ENCODE measurements at places on chromosomes 4 and X.

GRCh38 chr4:77332696-77333270 lies 175.8 kb downstream of the CCNG2 start:
- DNase-seq: no peak

- no peak for DNase-seq
These were observed 128.5 kb downstream of the REPS2 start for GRCh38 chrX:17075004-17075403.

GRCh38 chr4:182189103-182189878 lies 53.9 kb upstream of the TENM3 start:
- DNase-seq: peak; percentile 97

GRCh38 chr4:138021139-138021830 lies 220.9 kb downstream of the SLC7A11 start:
- DNase-seq: peak; percentile 64

- no peak for DNase-seq
These were observed 249.3 kb upstream of the GATB start for GRCh38 chr4:152009983-152010709.

All from fibroblast of skin of right biceps (primary cell).